ENCODE measurements at places on chromosomes 13 and 19.

DNA sequence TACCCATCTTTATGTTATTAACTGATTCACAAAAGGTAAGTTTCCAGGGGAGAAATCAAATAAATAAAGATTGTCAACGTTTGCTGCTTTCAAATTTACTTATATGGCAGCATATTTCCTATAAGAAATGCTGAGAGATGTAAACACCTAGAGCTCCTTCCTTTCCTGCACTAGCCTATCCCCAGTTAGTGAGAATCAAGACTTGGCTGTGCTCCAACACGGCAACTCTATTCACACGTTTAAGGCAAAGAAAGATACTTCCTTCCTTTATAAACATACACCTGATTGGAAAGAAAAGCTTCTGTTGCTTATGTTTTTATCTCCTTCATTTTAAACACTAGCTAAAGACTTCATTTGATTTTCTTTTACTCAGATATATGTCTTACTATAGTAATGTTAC, 107.0 kb downstream of the PCDH9 start:
- no peak for DNase-seq

- no peak for DNase-seq
These were observed 3.0 kb upstream of the TGFBR3L start for GRCh38 chr19:7911508-7912143.

GRCh38 chr19:7554565-7554964, 19.0 kb downstream of the PNPLA6 start:
- DNase-seq: no peak

DNA sequence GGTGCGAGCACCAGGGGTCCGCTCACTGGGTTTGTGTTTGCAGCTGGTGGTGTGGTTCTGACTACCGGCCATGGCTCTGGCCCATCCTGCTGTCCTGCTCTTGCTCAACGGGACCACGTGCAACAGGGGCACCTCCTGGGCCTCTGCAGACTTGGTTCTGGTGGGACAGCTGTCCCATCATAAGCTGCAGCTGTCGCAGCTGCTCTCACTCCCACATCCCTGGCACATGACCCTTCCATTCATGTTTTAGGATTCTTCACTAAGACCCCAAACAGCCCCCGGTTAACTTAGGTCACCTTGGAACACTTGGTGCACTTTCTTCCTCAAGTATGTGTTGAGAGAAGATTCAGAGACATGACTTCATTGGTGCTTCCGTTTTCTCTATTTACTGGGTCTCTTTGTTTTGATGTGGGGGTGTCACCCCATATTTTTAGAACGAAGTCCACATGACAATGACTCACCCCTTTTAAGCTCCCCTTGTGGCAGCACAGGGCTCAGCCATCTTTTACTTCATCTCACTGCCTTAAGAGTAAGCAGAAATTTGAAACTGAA, 68.4 kb upstream of the ARHGEF7 start:
- no peak for DNase-seq

DNA sequence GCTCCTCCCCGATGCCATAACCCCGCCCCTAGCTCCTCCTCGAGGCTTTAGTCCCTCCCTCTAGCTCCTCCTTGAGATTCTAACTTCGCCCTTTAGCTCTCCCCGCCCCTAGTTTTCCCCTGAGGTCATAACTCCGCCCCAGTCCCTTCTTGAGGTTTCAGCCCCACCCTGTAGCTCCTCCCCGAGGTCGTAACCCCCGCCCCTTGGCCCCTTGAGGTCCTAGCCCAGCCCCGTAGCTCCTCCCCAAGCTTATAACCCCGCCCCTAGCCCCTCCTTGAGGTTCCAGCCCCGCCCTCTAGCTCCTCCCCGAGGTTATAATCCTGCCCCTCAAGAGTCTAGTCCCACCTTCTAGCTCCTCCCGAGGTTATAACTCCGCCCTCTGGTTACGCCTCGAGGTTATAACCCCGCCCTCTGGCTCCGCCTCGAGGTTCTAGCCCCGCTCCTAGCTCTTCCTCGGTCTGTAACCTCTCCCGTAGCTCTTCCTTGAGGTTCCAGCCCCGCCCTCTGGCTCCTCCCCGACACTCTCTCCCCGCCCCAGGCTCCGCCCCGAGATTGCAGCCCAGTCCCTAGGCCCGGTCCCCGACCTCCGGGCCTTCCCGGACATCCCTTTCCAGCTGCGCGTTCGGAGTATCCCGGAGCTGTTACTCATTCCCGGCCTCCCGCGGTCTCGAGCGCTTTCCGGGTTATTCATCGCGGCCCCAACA, 1.4 kb downstream of the PLAUR start:
- DNase-seq: peak; percentile 91

GRCh38 chr13:41608839-41609177, 151.5 kb downstream of the RGCC start:
- DNase-seq: no peak

DNA sequence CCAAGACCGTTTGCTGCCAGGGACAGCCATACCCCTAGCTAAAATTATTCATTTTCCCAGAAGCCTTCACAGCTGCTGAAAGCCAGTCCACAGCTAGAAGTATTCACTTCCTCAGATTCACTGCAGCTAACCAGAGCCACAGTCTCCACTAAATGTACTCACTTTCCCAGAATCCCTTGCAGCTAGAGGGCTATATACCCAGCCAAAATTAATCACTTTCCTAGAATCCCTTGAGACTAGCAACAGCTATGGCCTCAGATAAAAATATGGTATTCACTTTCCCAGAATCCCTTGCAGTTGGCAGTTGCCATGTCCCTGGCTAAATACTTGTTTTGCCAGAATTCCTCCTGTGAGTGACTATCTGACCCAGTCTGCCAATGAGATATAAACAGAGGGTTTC, 13.8 kb upstream of the MEIS3 start:
- no peak for DNase-seq

DNA sequence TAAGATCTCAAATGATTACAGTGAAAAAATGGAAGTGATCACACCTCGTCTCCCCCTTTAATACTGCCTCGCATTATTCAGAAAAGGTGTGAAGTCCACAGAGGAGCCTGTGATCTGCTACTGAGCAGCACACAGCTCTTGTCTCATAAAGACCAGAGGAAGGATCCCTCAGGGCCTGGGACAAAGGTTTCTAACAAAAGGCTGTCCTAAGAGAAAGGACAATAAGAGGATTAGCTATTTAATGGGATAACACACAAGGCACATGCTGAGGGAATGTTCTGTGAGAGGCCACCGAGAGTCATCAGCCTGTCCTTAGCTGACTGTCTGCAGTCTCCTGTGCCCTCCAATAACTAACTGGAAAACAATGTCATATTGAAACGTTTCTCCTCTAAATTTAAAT, 26.7 kb downstream of the EBPL start:
- DNase-seq: no peak

- no peak for DNase-seq
These were observed 219.2 kb downstream of the ENOX1 start for GRCh38 chr13:43567608-43568007.

GRCh38 chr19:50719119-50719435, 525 bp downstream of the SHANK1 start:
- no peak for DNase-seq

GRCh38 chr19:12984143-12984627, 11.1 kb upstream of the NFIX start:
- no peak for DNase-seq

DNA sequence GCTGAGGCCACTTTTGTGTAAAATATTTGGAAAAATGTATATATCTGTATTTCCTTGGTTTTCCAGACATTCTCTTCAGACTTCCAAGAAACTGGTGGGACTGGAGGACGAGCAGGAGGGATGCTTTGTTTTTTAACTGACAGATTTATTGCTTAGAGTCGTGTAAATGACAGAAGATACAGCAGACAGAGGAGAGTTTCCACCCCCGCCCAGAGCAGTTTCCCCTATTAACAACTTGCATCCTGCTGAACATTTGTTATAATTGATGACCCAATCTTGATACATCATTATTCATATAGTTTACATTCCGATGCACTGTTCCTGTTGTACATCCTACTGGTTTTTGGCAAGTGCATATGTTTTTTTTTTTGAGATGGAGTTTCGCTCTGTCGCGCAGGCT, 7.1 kb upstream of the DOCK6 start:
- no peak for DNase-seq

GRCh38 chr13:32234914-32235313, 80.2 kb downstream of the ZAR1L start:
- DNase-seq: no peak

DNA sequence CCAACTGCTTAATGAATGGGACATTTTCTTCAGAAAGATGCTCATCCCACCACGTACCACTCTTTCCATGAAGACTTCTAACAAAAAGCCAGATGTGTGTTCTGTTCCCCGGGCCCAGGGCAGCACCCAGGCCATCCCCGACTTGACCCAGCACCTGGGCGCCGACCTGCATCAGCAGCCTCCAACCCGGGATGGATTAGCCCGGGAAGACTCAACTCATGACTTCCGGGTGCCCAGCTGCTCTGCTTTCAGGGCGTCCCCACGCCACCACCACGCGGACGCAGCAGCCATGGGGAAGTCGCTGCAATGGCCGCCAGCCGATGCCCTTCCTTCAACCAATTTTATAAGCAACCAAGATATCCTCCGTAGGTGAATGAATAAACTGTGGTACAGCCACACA, 123.8 kb upstream of the TUBA3C start:
- DNase-seq: no peak

DNA sequence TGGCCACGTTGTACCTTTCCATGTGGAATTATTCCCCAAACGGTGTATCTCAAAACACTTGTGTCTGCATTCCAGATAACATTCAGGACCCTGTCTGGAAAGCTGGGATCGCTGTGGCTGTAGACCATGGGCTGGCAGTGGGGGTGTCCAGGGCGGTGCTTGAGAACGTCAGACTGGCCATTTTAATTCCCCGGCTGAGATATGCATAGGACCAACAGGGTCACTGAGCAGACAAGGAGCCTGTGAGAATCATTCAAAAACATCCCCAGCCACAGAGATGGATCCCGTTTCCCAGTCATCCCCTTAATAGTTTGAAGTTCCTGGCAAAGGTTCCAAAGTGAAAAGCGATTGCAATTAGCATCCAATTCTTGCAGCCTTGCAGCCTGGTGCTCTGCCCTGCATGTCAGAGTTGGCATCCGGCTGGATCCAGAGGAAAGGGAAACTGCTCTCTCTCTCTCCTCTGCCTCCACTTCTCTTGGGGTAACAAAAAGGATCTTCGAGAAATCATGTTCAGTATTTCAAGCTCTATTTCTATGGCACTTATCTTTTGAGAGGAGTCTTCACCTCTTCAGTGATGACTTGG, 41.6 kb downstream of the IFT88 start:
- no peak for DNase-seq

DNA sequence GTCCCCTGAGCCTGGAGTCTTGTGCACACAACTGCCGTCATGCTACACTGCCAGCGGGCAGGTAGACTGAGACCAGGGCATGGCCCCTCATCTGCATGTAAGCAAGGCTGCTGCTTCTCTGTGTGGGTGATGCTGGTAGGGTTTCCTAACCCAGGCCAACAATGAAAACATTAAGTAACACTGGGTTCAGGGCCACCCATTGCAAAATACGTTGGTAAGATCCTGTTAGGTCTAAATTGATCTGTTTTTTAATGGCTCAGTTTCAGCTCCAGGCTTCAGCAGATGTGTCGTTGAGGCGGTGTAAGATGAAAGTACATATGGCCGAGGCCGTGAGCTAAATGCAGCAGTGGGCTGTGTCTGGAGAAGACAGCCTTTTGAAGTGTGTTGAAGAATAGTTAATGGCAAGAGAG, 383.4 kb downstream of the IRS2 start:
- no peak for DNase-seq

DNA sequence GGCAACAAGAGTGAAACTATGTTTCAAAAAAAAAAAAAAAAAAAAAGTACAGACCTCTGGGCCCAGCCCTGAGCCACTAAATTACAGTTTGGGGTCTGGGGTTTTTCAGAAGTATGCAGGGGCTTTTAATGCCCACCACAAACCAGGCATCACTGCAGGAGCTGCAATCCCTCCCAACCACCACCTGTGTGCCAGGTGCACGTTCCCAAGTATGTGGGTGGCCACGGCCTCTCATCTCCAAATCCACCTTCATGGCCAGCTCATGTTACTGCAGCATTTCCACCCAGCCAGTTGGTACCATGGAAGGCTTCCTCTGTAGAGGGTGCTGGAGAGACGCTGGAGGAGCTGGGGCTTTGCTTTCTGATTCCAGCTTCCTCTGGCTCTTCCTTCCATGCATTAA, 26.5 kb downstream of the CEP89 start:
- no peak for DNase-seq

- DNase-seq: no peak
These were observed 53.8 kb upstream of the RCBTB2 start for GRCh38 chr13:48586591-48587103.

- DNase-seq: no peak
These were observed 1.6 kb downstream of the GPC5 start for GRCh38 chr13:91400063-91400399.

GRCh38 chr19:459724-460511, 915 bp downstream of the SHC2 start:
- no peak for DNase-seq

GRCh38 chr13:40981361-40981760, 37.8 kb downstream of the ELF1 start:
- no peak for DNase-seq

- DNase-seq: no peak
These were observed 382.7 kb downstream of the MYO16 start for GRCh38 chr13:109012115-109012514.

- DNase-seq: no peak
These were observed 754.0 kb downstream of the DIAPH3 start for GRCh38 chr13:59409634-59410200.

DNA sequence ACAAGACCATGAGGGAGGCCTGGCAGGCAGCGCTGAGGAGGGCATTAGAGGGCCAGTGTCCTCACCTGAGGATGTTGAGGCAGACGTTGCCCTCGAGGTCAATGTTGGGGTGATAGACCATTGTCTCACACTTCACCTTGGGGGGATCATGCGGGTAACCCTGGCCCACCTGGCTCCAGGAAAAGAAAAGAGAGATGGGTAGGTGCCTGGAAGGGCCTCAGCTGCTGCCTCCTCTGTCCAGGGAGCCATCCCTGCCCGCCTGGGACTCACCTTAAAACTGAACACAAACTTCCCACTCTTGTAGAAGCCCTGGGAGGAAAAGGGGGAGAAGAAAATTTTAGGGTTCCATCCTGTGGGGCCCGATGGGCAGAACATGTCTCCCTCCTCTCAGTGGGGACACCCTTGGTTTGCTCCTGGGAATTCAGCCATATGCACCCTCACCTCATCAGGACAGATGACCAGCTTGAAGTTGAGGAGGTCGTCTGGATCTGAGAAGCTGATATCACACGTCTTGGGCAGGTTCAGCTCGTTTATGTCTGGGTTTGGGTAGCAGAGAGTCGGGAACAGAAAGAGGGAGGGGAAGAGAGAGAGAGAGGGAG, 1.7 kb downstream of the UBE2M start:
- DNase-seq: no peak

DNA sequence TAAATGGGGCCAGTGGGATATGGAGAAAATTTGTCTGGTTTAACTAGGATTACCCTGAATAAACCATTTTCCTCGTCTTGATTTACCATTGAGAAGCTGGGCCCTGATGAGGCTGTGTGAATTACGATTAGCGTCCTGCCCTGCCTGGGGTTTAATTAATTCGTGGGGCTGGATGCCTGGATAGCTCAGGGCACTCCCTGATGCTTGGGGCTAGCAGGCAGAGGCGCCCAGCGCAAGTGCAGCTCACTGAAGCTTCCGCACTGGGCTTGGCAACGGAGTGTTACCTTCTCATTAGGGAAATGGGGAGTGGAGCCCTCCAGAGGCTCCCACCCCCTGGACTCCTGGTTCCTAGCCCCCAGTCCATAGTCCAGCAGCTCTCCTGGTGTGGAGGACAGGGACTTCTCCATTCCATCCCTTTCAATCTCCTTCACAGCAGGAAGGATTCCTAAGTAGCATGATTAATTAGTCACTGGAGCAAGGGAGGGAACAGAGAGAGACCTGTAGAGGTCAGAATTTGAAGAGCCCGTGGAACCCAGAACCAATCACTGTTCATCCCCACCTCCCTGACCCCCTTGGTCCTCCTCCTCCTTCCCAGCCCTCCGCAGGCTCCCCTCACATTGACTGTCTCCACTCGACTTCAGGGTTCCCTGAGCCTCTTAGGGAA, 107.2 kb downstream of the UQCRFS1 start:
- DNase-seq: no peak

Measured in stimulated activated CD4-positive, alpha-beta T cell treated with anti-CD3 and anti-CD28 coated beads, Interleukin-15, amount 100 ng/mL, for 1 hour (primary cell).